Suppressor macrophage treated with lipopolysaccharide for 1 hour (primary cell): ENCODE measurements at places on chromosomes 6 and 20.

- DNase-seq, result no peak
These were observed 239.1 kb downstream of the PRKN start for GRCh38 chr6:162488444-162488843.

DNA sequence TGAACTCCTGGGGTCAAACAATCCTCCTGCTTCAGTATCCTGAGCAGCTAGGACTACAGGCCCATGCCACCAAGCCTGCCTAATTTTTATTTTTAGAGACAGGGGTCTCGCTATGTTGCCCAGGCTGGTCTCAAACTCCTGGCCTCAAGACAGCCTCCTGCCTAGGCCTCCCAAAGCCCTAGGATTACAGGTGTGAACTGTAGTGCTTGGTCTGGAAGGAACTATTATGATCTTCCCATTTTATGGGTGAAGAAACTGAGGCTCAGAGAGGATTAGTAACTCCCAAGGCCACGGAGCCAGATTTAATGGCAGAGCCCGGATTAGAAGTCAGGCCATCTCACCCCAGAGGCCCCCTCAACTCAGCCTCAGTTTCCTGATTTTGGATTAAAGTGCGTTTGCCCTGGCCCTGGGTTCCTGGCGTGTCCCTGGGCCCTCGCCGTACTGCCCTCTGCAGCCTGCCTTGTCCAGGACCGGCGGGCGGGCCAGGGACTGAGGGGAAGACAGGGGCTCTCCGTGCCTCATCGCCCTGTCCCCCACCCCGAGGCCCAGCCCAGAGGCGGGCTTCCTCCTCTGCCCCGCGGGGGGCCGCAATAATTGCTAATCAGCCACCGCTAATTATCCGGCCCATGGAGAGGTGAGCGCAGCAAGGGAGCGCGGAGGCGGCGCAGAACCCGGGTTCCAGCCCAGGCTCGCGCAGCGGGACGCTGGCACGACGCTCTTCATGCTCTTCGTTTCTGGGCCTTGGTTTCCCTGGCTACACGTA lies 34.9 kb downstream of the CD40 start:
- no peak for DNase-seq

DNA sequence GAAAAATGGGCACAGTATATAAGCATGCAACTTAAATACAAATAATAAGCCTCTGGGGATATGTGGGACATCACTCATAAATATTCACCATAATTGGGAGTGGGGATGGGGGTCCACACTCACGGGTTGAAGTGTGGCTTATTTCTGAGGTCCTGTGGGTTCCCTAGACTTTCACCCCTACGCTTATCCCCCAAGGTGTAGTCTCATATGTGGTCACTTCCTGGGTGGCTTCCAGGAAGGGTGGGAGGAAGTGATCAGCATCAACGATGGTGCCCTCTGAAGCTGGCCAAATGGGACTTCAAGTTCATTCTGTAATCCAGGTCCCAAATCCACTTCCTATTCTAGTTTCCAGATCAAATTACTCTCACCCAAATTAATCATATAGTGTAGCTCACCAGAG lies 59.5 kb downstream of the GNAS start:
- no peak for DNase-seq

DNA sequence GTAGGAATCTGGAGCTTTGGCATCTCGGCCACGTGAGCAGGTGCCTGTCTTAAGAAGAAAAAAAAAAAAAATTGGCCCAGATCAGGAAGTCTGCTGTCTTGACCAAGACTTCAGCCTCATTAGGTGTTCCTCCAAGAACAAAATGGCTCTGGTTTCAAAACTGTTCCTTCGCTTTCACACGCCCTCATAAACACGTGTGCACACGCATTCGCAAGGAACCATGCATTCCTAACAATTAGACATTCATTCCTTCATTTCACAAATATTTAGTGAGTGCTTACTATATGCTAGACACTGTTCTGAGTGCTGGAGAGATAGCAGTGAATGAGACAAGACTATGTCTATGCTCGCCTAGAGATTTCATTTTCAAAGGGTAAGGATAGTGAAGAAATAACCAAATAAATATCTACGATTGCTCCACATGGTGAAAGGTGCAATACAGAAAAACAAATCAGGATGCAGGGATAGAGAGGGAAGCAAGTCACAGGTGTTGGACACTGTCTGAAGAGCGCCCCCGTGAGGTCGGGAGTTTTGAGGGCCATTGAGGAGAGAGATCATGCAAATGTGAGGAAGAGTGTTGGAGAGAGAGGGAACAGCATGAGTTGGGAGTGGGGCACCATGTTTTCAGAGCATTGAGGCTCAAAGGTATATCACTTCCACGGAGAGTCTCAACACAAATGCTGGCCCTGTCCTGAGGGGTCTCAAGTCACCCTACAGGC lies 53.3 kb downstream of the CCDC170 start:
- DNase-seq, result no peak

- no peak for DNase-seq
These were observed 32.9 kb upstream of the GATA5 start for GRCh38 chr20:62508641-62509051.

DNA sequence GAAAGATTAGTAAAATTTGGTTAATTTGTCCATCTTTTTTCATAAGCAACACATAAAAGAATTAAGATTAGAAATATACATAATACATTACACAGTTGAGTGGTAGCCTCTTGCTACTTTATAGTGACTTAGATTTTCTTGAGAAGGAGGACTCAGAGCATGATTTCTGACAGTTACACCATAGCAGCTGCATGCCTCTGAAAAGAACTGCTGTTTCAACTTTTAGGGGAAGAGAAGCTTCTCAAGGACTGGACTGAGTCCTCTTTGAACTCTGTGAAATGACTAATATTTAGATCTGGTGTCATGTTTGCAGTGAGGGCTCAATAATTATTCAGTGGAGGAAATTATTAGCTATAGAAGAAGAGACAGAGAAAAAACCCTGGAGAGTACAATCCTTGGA lies 272.5 kb downstream of the BTBD9 start:
- no peak for DNase-seq

DNA sequence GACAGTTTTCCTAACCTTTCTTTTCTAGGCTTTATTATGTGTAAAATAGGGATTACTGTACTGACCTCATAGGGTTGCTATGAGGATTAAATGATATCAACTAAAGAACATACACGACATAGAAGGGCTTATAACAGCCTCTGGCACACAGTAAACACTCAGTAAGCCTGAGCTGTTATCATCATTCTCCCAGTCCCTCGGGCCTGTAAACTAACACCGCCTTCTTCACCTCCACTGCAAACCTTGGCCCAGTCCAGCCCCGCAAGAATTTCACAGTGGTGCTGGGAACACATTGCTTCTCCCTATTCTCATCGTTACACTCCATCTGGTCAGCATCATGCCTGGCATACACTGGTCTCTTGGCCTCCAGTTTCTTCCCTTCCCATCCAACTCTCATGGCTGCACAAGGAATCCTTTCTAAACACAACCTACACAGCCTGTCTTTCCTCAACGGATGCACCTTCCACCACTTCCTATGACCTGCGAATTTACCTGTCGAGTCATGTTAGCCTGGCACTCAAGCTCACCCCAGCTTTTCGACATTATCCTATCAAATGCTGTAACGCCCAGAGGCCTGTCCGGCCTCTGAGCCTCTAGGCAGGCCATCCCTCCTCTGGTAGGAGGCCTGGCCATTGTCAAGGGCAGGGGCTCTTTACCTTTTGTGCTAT lies 92.1 kb downstream of the FYN start:
- DNase-seq, result no peak

DNA sequence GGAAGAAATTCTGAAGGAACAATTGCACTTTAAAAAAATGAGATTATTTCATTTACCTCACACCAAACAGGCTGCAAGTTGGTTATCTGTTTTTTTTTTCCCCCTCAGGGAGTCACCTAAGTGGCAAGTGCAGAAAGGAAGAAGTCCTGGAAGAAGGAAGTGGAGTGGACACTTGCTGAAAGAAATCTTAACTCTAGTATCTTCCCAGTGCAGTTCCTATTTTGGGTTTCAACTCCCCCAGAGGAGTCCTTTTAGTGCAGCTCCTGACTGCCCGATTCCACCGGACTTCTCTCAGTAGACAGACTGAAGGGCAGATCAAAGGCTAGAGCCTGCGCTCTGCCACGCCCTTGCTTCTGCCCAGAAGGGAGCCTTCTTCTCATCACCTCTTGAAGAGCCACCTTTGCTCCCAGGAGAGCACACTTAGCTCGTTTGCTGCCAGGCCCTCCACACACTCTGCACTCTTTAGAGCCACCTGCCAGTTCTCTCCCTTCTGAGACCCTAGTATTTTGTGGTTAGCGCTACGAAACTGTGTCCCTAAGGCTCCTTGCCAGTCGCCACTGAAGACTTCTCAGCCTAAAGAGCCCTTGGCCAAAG lies 4.9 kb downstream of the MTCL3 start:
- DNase-seq, result peak; percentile 24

GRCh38 chr20:31990641-31991338 lies 19.4 kb upstream of the CCM2L start:
- no peak for DNase-seq

- DNase-seq, result no peak
These were observed 46.1 kb upstream of the ADGRF5 start for GRCh38 chr6:46967826-46968349.

DNA sequence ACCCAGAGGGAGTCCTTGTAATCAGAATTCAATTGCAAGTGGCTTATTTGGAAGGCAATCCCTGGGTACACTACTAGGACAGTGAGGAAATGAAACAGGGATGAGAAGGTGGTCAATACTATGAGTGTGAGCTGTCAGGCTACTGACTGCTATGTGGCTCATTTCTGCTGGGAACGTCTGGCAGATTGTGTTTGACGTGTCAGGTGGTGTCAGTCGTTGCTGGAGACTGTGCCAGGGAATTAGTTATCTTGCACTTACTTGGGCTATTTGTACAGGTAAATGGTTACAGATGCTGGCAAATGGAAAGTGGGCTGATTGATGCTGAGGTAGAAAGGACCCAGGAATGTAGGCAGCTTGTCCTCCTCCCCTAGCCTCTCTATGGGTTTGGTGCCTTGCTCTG lies 17.4 kb downstream of the CST4 start:
- DNase-seq, result no peak

- no peak for DNase-seq
These were observed 70.5 kb downstream of the ADGRG6 start for GRCh38 chr6:142372348-142372747.

GRCh38 chr20:41573955-41574354 lies 44.2 kb downstream of the CHD6 start:
- DNase-seq, result no peak

DNA sequence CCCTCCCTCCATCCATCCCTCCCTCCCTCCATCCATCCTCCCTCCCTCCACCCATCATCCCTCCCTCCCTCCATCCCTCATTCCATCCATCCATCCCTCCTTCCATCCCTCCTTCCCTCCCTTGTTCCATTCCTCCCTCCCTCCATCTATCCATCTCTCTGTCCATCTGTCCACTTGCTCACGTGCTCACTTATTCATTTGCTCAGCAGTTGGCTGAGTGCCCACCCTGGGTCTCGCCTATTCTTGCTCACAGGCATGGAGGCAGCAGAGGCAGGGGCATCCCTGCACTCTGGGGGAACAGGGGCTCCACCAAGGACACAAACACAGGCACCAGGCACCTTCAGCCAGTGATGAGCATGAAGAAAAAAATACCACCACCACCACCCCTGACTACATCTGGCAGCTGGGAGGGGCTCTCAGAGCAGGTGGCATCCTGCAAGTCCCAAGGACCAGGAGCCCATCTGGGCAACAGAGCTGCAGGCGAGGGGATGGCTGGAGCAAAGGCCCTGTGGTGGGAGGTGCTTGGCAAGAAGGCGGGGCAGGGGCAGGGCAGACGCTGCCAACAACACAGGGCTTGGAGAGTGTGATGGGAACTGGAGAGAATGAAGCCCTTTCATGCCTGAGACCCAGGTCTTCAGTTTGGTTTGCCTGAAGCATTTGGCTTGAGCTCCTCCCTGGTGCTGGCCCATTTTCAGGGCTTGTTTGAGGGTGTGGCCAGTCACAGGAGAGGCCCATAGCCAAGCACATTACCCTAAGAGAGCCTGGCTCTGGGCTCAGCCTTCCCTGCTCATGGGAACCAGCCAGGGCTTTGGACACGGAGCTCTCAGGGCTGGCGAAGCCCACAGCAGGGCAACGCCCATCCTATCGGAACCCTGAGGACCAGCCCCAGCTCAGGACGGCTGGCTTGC lies 40.2 kb upstream of the MRGBP start:
- DNase-seq, result no peak

DNA sequence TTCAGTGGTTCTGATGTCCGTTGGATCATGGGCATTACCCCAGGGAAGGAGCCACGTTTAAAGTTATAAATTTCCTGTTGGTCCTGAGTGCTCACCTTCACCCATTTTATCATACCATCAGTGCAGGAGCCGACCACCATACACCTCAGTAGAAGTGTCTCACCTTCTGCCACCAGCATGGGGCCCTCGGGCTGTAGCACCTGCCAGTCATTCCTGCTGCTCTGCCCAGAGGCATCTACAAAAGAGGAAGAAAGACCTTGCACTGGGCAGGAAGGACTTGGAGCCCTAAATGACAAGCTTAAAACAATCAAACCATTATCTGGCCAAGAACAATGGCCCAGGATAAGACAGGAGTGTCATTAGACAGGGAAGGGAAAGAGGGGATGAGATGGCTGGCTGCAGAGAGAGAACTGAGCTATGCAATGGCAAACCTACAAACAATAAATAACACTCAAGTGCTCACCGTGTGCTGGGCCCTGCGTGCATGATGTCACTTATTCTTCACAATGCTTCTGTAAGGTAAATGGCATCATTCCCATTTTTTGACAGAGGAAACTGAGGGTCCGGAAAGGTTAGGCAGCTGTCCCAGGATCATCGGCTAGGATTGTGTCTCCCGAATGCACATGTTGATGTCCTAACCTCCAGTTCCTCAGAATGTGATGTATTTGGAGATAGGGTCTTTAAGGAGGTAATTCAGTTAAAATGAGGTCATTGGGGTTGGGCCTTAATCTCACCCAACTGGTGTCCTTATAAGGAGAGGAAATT lies 11.2 kb downstream of the SIRPB2 start:
- DNase-seq, result no peak

- no peak for DNase-seq
These were observed 233.6 kb upstream of the BMP2 start for GRCh38 chr20:6533761-6534479.

GRCh38 chr6:165031502-165031901 lies 277.9 kb downstream of the C6orf118 start:
- no peak for DNase-seq

DNA sequence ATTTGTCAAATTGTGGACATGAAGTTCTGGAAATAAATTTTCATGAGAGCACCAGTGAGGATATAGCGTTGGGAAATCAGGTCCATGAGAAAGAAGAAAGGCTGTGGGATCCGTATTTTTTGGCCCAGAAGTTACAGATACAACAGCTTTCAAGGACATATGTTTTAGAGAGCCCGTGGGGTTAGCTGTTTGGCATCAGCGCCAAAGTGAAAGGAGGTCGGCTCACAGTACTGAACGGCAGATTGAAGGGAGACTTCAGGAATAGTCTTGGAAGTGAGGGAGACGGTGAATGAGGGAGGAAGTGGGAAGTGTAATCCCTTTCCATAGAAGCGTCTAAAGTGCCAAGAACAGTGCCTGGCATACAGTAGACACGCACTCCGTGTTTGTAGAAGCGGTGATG lies 31.8 kb downstream of the ZDHHC14 start:
- no peak for DNase-seq

- peak; percentile 12 for DNase-seq
These were observed 91.7 kb downstream of the CD24 start for GRCh38 chr6:106882601-106883518.

GRCh38 chr20:35849706-35850105 lies 77.9 kb downstream of the PHF20 start:
- DNase-seq, result no peak
